ENCODE measurements at places on chromosomes 2 and 18.
A peak's percentile ranks its signal among the peaks of the same experiment; 100 is the strongest.

GRCh38 chr2:198587741-198588140 lies 783.3 kb downstream of the PLCL1 start:
- peak; percentile 6 for DNase-seq

GRCh38 chr18:5238371-5238976 lies 41.4 kb upstream of the AKAIN1 start:
- DNase-seq = no peak

DNA sequence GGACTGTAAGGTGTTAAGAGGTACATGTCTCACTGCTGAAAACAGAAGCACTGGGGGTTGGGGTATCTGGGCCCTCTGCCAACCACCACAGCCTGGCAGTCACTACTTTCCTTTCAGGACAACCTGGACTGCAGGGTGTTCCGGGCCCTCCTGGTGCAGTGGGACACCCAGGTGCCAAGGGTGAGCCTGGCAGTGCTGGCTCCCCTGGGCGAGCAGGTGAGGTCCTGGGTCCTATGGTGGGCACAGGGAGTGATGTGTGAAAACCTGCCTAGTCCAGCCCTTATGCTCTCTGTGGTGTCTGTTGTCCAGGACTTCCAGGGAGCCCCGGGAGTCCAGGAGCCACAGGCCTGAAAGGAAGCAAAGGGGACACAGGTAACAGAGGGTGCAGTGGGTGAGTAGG lies 40.0 kb downstream of the MARCO start:
- DNase-seq = no peak

GRCh38 chr2:189466656-189467055 lies 25.4 kb downstream of the WDR75 start:
- DNase-seq = no peak

- peak; percentile 67 for DNase-seq
Observed at GRCh38 chr2:148594216-148594615, 50.3 kb upstream of the EPC2 start.

Measured in NCI-H526 treated with DMSO at 0.1 percent for 48 hours (cell line).